ENCODE measurements at places on chromosomes 16 and 17.

DNA sequence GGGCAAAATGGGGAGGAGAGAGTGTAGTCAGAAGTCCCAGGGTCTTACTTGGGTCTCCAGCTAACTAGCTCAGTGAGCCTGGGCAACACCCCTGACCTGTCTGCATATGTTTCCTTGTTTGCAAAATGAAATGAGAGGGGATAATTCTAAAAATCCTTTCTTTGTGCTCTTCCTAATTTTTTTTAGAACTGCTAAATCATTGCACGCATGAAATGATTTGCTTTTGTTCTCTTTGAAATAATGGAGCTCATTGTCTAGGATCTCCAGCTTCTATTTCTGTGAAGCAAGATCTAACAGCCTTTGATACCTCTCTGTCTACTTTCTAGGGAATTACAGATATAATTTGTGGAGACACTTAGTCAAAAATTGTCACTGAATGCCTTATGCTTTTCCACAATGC is 181.3 kb downstream of the CDH13 start:
- DNase-seq, result no peak

- DNase-seq, result no peak
Measured at GRCh38 chr16:25228372-25228771, 11.6 kb downstream of the AQP8 start.

- no peak for DNase-seq
Measured at GRCh38 chr16:26605626-26606271, 461.0 kb upstream of the C16orf82 start.

DNA sequence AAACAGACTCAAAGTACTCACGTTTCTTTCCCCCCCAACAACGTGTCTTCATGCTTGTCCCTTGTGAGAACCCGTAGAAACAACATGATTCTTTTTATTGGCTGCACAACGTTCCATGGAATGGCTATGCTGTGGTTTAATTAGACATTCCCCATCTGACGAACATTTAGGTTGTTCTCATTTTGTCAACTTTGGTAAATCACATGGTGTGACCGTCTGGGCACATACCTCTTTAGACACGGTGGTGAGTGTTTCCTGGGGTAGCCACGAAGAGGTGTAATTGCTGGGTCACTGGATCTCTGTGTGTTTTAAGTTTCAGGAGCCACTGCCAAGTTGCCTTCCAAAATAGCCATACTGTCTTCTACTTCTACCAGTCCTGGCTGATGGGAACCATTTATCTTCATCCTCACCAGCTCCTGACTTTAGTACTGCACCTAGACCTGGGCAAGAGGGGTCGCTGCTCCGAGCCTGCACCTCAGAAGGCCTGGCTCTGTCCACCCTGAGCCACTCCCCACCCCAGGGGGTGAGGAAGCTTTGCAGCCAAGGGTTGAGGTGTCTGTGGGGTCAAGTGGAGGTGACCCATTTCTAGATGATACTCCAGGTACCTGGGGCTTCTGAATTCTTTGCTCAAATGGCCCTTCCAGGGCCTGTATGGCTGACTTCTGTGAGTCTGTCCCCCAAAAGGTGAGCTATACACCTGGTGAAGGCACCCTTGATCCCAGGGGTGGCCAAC is 84.7 kb downstream of the IRX5 start:
- DNase-seq, result no peak

DNA sequence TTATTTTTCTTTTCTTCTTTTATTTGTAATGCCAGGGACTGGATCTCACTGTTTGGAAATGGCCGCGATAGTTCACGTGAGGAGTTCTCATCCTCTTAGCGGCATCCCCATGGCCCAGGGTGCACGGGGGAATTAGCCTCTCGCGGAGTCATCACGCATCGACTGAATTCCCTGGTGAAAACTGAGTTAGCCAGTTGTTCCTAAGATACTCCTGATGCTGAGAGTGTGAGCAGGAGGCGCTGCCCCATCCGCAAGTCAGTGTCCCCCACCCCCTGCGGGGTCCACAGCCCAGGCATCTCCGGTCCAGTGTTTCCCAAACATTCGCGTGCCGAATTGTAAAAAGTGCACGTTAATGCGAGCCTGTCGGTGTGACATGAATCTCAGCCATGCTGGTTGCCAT is 277.2 kb downstream of the CPPED1 start:
- DNase-seq, result peak; percentile 36

GRCh38 chr16:17370731-17371285 is 100.0 kb downstream of the XYLT1 start:
- DNase-seq, result no peak

DNA sequence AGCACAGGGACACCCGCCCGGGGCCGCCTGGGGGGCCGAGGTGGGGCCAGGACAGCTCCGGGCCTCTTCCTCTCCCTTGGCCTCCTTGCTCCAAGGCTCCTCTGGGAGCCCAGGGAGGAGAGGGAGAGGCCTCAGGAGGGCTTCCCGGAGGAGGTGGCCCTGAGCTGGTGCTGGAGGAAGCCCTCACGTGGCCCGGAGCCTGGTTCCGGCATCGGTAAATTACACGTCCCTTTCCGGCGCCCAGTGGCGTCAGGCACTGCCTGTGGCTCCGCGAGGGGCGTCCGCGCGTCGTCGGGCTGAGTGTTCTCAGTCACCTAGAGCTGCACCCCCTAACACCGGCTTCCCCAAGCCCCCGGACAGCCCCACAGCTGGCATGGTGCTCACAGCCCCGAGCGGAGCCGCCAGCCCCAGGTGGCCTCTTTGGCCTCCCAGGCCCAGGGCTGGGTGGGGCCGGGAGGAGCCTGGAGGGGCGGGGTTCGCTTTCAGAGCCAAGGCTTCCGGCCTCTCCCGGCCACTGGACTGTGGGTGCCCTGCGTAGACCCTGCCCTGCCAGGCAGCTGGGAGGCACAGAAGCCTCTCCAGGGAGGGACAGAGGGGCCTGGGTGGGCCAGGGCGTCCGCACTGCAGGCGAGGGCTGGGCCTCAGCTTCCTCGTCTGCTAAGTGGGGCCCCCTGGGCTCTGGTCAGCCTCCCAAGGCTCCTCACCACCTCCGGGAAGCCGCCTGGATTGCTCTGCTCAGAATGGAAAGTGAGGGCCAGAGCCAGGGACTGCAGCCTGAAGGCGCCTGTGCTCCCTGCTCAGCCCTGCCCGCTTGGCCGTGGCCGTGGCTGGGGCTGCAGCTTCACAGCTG is 27.9 kb upstream of the SSTR5 start:
- no peak for DNase-seq

DNA sequence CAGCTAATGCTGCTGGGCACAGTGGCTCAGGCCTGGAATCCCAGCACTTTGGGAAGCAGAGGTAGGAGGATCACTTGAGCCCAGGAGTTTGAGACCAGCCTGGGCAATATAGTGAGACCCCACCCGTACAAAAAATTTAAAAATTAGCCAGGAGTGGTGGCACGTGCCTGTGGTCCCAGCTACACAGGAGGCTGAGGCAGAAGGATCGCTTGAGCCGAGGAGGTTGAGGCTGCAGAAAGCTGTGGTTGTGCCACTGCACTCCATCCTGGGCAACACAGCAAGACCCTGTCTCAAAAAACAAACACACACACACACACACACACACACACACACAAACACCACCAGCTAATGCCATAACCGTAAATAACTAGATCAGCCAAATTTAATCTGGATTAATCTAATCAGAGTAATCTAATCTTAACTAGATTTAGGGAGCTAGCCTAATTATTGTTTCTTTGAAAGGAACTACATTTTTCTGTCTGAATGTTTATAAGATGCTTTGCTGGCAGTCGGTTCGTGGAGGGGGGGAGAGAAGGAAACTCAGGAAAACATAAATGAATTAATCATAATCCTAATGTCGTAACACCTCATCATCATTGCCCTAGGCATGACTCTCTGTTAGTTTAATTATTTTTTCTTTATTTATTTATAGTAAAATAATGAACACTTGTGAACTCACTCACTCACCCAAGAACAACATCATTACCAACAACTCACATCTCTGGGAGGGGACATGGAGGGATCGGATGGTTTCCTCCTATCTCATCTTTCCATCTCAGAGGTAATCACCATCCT is 12.5 kb upstream of the RBBP6 start:
- no peak for DNase-seq

DNA sequence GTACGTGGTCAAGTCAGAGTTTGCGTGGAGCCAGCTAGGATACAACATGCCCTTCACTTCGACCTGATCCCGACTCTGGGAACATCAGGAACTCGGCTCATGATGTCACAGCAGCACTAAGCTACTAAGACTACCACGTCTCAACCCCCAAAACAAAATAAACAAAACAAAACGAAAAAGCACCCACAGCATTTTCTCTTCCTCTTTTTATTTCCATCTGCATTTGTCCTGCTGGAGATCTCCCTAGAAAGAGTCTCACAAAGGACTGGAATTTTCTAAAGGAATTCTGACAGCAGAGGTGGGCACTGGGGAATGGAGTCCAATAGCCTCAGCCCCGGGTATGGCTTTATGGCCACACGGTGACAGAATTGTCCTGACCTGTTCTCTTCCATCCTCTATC is 196.6 kb downstream of the SALL1 start:
- DNase-seq, result no peak

DNA sequence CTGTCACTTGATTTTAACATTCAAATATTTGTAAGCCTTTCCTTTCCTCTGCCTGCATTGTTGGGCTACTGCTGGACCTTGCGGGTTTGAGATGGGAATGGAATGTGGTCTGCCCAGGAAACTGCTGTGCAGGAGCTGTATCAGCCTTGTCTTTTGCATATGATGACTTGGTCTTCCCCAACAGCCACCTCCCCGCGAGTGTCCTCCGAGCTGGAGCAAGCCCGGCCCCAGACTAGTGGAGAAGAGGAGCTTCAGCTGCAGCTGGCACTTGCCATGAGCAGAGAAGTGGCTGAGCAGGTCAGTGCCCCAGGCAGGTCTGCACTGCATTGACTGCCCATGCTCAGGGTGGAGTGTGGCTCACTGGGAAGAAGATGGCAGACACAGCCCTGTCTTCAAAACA is 52.8 kb downstream of the B9D1 start:
- no peak for DNase-seq

GRCh38 chr17:41773190-41773588 is 13.3 kb downstream of the JUP start:
- DNase-seq, result peak; percentile 72

DNA sequence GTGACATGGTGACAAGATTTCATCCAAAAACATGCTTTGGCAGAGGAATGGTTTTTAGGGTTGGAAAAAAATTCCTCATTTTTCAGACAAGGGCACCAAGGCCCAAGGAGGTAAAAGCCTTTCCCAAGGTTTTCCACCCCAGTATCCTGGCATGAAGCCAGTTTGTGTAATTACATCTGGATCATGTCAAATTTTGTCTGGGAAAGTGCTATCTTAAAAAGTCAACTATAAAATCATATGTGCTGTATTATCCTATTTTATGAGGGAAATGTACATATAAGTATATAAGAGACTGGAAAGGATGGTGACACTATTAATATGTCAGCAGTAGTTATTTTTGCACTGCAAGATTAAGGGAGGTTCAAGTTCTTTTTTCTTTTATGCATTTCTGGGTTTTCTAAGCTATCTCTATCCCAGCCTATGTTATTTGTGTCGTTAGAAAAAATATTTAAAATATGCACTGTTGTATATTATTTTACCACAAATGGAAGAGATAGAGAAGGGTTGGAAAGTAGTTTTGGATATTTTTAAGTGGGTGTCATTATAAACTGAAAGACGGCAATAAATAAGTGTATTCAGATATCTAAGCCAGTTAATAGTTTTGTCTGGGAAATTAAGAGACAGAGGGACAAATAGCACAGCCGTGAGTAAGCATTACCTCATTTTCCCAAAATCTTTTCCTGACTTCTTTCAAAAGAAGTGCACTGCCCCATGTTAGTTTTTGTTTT is 13.5 kb upstream of the FBXO47 start:
- DNase-seq, result no peak

GRCh38 chr16:31475946-31476302 is 4.0 kb downstream of the TGFB1I1 start:
- DNase-seq, result no peak

DNA sequence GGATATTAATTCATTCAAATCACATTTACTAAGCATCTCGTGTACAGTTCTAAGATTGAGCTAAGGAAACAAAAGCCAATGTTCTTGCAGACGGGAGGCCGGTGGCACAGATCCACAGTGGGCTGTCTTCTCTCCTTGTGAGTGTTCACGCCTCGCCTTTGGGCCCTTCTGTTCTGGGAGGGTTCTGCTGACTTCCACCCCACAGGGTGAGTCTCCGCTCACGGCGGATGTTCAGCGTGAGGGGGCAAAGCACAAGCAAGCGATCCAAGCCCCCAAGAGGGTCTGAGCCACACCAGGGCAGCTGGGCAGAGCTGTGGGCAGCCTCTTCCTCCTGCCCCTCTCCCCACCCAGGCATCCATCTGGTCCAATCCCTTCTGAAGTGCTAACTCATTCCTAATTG is 84.3 kb upstream of the DOC2B start:
- DNase-seq, result no peak

DNA sequence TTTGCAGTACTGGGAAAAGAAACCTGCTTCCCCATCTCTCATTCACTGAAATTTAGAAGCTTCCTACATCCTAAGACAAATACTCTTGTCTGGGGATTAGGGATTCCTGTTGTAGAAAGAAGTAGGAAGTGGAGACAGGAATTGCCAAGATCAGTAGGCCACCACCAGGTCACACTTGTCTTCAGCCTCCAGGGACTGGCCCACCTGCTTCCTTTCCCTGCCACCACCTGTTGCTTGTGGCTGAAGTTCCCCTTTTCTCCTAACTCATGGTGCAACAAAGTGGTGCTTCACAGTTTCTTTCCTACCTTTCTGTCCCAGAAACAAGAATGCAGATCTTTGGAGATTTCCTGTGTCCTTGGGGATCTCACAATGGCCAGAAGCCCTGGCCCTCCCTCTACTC is 82.4 kb downstream of the WNT3 start:
- no peak for DNase-seq

DNA sequence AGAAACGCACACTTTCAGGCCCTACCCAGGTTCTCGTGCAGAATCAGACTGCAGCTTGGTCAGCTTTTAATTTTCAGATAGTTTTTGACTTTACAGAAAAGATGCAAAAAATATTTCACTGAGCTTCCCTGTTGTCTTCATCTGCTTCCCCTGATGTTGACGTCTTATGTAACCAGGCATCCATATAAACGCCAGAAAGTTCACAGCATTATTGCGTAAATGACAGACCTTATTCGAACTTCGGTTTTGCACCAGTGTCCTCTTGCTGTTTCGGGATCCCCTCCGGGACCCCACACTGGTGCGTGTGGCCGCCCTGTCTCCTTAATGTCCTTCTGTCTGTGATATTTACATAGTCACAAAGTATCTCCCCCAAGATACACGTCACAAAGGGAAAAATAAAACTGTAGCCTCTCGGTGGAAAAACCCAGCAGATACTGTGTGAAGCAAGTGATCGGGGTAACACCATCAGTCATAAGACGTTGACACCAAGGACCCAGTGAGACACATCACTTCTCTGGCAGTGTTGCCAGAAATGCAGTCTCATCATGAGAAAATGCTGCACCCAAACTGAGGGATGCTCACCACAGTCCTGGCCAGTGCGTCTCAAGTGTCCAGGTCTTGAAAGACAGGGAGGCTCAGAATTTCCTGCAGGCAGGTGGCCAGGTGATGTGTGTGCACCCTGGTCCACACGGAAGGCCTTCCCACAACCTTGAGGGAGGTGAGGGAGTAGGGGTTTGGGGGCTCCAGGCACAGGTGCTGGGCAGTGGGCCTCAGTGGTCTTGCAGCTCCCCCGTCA is 4.3 kb downstream of the BANP start:
- no peak for DNase-seq

All from glutamatergic neuron (in vitro differentiated cells).